ENCODE measurements at places on chromosomes 13 and 19.
A peak's percentile ranks its signal among the peaks of the same experiment; 100 is the strongest.

DNA sequence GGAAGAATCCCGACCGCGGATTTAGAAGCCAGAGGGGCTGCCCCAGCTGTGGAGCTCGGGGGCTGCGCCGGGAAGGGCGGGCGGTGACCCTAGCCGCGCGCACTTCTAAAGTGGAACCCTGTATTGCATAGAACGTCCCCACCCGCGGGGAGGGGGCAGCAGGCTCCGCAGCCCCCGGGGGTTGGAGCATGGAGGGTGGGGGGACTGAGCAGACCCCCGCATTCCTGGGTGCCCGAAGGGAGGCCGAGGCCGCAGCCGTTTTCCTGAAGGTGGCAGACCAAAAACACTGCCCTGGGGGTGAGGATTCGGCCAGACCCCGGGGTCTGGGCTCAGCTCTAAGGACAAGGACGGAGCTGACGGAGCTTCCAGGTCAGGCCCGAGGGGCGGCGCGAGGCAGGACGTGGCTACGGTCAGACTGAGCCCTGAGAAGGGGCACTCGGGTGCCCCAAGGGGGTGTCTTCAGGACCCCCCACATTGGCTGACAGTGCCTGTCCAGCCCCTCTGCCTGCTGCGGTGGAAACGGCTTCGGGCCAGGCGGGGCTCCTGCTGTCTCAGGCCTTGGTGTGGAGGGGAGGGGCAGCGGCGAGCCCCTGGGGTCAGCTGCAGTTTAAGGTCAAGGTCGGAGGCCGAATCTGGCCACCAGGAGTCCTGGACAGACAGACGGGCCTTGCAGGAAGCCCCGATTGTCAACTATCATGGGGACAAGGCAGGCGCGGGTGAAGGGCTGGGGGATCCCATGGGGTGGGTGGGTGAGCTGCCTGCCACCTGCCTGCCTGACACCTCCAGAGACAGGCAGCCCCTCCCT is 12.6 kb downstream of the MKNK2 start:
- DNase-seq, result no peak

GRCh38 chr19:55118401-55118991 is 1.1 kb upstream of the PPP1R12C start:
- no peak for DNase-seq

- DNase-seq, result no peak
Measured at GRCh38 chr13:97272526-97272925, 50.4 kb downstream of the MBNL2 start.

GRCh38 chr19:4051175-4052101 is 15.3 kb downstream of the ZBTB7A start:
- DNase-seq, result no peak

DNA sequence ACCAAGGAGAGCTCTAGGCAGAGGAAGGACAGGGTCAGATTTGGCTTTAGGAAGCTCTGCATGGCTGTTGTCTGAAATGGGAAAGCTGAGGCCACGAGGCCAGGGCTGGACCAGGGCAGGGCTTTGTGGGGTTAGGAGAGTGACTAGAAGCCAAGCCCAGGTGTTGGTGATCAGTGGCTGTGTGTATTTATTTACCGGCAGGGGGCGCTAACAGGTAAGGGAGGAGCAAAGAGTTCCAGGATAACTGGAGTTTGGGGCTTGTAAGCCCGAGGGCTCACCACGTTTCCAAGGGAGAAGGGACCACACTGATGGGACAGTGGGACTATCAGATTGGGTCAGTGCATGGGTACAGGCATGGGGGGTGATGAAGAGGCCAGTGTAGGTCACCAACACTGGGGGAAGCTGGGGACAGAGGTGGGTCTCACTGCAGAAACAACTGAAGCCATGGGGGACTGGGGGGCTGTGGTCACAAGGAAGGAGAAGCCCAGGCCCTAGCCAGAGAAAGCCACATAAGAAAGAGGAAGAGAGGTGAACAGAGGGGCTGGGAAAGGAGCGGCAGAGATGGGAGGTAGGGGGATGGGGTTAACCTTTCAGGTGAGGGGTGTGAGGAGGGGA is 3.9 kb downstream of the TMEM147 start:
- peak; percentile 42 for DNase-seq

DNA sequence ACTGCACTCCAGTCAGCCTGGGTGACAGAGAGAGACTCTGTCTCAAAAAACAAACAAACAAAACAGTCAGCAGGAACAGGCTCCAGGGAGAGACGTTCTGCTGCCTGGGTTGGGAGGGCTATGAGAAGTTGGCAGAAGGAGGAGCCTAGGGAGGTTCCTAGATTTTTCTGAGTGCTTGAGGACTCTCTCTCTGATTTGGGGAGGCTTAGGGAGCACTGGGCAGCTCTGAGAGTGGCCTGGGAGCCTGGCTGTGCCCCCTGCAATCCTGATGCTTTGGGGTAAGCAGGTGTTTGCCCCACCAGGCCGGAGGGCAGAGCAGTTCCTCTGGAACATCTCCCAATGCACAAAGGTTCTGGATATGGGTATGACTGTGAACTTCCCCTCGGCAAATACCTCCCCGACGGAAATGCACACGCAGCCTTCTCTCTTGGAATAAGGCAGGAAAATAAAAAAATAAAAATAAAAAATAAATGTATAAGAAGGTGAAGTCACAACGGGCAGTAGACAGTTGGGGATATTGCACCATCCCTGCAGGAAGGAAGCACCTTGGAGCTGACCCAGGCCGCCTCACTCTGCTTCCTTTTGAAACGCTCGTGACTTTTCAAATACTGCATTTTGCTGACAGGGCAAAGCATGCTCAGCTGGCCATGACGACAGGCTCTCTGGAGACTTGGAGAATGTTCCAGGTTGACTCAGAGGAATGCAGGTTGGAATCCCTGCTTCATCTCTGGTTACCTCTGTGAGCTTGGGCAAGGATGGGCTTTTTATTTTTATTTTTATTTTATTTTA is 26.5 kb upstream of the HOMER3 start:
- no peak for DNase-seq

GRCh38 chr13:36513266-36513665 is 81.0 kb downstream of the CCNA1 start:
- no peak for DNase-seq

DNA sequence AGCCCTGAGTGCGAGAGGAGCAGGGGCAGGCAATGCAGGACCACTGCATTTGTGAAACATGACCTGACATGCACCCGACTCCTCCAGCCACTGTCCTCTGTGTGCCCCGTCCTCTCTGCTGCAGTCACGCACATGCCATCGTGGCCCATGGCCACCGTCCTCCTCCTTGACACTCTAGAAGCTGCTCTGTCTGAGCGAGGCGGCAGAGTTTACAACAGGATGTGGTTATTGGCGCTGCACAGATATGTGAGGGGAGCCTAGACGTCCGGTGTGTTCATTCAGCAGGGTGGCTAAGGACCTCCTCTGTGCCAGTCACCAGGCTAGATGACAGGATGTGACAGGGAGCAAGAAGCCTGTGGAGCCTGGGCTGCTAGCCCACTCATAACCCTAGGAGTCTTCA is 277.8 kb downstream of the FOXO1 start:
- DNase-seq, result peak; percentile 75

DNA sequence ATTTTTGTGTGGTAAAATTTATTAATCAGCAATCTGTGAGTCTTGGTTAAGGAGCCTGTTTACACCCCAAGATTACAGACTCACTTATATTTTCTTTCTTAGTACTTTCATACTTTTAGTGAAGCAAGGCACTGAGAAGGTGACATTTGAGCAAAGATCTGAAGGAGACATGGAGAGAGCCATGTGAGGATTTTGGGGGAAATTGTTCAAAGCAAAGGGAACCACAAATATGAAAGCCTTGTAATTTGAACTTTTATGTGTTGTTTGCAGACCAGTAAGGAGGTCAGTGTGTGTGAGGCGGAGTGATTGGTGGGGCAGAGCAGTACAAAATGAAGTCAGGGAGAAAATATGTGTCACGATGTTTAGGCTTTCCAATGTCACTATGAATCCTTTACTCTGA is 140.7 kb upstream of the KLF12 start:
- no peak for DNase-seq

DNA sequence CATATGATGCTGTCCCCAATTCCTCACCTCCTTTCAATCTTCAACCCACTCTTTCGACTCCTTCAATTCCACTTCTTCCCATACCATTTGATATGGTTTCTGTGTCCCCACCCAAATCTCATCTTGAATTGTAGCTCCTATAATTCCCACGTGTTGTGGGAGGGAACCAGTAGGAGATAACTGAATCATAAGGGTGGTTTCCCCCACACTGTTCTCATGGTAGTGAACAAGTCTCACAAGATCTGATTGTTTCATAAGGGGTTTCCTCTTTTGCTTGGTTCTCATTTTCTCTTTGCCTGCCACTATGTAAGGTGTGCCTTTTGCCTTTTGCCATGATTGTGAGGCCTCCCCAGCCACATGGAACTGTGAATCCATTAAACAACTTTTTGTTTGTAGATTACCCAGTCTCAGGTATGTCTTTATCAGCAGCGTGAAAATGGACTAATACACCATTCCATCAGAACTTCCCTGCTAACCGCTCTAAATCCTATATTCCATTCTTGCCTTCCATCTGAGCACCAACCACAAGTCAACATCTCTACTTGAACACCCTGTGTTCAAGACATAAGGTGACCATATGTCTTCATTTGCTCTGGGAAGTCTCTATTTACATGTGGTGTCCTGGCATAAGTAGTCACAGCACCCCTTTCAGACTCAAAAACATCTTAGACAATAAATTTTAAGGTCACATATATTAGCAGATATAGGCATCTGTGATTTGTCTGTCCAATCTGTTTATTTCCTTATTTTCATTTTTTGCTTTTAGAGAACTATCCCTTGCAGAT is 122.9 kb downstream of the TSHZ3 start:
- no peak for DNase-seq

- no peak for DNase-seq
Measured at GRCh38 chr19:48772503-48772953, 17.2 kb downstream of the FGF21 start.

DNA sequence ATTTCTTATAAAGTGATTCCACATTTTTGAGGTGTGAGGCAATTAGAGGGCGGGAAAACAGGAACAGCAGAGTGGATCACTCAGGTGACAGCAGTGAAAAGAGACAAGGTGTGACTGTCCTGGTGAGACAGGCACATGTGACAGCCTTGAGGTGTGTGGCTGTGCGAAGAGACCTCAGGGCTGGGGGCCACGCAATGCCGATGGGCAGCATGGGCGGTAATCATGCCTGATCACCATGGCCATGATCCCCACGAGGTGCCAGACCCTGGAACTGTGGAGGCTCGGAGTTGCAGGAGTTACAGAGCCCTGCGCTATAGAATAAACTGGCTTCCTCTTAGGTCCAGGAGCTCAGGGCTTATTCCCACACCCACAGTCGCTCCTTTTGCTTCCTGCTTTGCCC is 2.0 kb downstream of the SPACA6 start:
- no peak for DNase-seq

DNA sequence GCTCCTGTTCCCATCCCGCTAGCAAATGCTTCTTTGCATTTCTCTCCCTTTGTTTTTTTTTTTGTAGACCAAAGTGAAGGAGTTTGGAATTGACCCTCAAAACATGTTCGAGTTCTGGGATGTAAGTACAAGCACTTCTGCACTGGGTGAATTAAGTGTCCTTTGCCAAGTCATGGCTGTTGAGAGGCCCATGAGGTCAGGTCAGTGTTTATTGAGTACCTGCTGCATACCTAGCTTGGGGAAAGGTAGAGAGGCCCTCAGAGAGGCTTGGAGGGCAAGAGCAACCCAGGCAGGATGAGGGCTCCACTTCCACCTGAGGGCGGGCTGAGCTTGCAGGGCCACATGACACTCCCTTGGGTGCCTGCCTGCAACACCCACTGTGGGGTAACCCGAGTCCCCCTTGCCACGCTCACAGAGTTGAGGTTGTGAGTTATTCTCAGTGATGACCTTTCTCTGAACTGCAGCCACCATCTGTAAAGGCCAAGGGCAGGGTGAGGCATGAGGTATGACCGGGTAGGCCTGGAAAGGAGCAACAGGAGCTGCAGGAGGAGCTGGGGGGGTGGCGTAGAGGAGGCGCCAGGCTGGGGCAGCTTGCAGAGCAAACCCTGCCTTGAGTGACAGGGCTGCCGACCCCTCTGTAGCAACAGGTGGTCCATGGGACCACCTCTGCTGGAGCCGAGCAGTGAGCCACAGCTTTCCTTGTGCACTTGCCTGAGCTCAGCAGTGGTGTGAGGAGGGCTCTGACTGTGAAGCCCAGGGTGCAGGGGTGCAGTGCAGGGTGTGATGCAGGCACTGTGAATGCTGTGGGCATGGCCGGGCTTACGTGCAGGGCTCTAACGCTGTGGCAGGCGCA is 16.6 kb downstream of the GPI start:
- no peak for DNase-seq

- peak; percentile 39 for DNase-seq
Measured at GRCh38 chr13:98543378-98544103, 33.4 kb downstream of the STK24 start.

- no peak for DNase-seq
Measured at GRCh38 chr13:98786023-98786422, 33.6 kb upstream of the SLC15A1 start.

DNA sequence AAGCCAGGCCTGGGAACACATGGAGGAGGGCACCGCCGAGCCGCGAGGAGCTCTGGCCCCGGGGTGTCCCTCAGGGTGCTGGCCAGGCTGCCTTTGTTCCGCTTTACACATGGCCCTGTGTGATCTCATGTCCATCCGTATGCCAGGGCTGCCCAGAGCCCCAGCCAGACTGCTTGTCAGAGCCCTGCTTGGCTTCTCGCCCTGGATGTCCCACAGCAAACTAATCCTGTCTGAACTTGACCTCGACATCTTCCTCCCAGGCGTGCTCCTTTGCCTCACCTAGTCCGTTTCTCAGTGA is 14.3 kb downstream of the BCKDHA start:
- DNase-seq, result no peak

DNA sequence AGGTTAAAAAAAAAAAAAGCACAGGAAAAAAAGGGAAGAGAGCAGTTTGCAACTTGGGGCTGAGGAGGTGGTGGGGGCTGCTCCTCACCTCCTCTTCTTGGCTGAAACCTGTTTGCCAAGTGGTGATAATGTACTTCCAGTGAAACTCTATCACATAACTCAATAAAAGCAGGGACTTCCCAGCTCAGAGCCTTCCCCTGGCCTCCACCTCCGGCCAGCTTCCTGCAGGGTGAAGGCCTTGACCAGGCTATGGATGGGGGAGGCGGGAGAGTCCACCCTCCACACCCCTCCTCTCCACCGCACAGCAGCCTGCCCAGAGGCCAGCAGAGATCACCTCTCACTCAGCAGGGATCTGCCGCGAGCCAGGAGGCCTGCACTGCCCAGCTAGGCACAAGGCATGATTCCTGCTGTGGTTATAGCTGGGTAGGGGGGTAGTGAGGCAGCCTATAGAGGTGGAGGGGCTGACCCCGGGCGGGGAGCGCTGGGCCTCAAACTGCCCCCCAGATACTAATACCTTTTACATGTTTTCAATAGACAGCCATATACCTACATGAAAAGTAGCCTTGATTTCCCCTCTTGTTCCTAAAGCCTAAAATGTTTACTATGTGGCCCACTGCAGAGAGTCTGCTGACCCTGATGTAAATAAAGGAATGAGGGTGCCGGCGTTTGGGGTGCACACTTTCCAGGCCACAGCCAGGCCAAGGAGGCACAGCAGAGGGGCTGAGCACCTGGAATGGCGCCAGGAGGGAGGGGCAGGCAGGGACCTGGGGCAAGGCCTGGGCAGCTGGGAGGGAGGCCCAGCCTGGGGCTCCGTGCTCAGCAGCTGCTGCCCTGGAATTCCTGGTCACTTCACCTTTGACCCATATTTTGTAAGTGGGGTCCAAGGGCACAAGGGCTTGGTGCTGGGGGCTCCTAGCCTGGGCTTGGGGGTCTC is 10.3 kb downstream of the ZNF787 start:
- no peak for DNase-seq
